Fibroblast of mammary gland (primary cell): ENCODE measurements at places on chromosomes 2 and 18.

- DNase-seq: no peak
Observed at GRCh38 chr2:158049129-158049855, 52.4 kb upstream of the UPP2 start.

DNA sequence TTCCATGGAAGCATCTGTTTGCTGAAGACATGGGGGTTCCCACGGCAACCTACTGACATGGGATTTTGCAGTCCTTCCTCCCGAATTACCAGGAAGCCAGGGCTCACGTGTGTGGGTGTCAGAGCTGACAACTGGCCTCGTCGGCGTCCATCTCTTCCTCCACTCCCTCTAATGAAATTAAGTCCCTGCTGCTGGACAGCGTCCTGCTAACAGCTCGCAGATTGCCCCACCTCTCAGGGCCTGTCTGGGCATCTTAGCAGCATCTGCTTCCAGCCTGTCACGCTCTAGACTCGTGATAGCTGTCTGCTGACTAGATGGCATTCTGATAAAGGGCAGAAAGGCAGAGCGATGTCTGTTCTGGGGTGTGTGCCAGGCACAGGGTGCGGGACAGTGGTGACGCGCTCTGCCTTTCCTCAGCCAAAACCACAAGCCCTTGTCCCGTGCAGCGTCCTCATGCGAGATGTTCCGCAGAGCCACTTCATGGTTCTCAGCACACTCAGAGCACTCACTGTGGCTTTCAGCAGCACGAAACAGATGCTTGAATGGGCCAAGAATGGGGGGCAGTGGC is 161.1 kb downstream of the ARL4C start:
- peak; percentile 81 for DNase-seq

DNA sequence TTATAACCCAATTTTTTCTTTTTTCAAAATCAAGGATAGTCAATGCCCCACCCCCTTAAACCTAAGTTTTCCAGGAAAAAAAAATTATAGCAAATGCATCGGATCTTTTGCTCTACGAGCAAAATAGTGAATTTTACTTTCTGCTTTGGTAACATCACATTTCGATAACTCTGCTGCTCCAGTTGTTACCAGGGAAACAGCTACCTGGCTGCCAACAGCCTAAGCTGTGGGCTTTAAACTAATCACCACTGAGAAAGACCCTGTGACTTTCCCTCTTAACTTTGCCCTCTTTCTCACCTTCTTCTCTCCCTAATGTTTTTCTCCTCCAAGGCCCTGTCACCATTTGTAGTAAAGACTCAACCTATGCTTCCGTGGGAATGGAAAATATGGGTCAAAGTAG is 145.5 kb downstream of the ABCA12 start:
- DNase-seq: no peak

- DNase-seq: no peak
Observed at GRCh38 chr2:128279786-128280157, 38.9 kb downstream of the HS6ST1 start.

DNA sequence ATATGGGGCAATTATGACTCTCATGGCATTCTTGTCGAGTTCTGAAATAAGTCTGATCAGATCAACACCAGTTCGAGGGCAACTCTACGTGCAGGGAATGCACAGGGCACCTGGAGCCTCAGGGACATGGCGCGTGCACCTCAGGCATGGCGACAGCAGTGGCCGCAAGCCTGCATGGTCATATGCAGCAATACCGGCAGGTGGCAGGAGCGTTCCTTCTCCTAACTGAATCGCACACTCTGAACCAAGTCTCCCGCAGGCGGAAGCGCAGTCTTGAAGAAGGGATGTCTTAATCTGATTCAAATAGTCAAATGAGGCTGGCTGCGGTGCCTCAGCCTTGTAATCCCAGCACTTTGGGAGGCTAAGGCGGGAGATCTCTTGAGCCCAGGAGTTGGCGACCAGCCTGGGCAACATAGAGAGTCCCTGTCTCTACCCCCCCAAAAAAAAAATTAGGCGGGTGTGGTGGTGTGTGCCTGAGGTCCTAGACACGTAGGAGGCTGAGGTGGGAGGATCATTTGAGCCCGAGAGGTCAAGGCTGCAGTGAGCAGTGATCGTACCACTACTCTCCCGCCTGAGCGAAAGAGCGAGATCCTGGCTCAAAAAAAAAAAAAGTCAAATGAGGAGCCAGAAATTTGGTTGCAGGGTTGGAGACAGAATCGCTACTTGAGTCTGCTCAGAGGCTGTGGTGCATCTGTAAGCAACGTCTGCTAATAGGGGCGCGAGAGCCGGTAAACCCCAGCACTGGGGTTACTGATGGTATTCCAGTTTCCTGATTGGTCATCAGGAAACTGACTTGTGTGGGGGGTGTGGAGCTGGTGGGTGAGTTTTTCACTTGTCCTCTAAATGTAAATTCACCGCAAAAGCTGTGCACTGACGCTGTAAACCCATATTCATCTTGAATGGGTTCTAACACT is 28.8 kb downstream of the FHL2 start:
- DNase-seq: peak; percentile 88

GRCh38 chr18:40120356-40120755 is 1834.7 kb upstream of the PIK3C3 start:
- DNase-seq: no peak

GRCh38 chr18:48278081-48278480 is 131.1 kb downstream of the ZBTB7C start:
- DNase-seq: no peak

GRCh38 chr2:66084948-66085590 is 349.9 kb upstream of the MEIS1 start:
- no peak for DNase-seq

GRCh38 chr2:98757904-98758421 is 27.0 kb upstream of the MGAT4A start:
- peak; percentile 97 for DNase-seq
